NCI-H146 (cell line): ENCODE measurements at places on chromosomes 16 and 17.

GRCh38 chr17:75266316-75267152 lies 4.5 kb downstream of the MIF4GD start:
- DNase-seq, result no peak

DNA sequence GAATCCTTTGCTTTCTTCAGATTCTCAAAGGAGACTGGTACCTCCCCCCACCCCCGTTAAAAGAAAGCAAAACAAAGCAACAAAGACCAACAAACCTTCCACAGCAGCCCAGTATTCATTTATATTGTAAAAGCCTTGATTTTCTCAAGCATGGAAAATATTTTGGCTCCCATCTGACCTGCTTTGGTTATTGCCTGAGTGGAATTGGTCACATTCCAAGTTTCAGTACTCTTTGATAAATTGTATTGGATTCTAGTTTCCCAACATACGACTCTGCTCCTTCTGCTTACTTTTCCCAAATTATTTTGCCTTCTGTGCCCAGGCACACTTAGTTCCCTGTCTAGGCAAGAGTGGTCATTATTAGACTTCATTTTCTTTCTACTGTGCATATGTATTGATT lies 1.3 kb downstream of the ABCC11 start:
- no peak for DNase-seq

- no peak for DNase-seq
These were observed 388.1 kb downstream of the SHISA9 start for GRCh38 chr16:13289515-13289914.

DNA sequence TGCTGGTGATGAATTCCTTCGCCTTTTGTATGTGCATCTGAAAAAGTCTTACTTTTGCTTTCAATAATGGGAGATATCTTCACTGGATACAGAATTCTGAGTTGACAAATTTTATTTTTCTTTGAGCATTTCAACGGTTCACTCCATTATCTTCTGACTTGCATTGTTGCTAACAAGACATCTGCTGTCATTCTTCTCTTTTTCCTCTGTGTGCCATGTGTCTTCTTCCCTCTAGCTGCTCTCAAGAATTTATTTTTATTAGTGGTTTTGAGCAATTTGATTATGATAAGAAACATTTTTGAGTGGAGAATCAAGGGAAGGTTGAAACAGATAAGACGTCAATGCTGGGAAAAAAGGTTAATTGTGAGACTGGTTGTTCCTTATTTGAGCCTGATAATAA lies 471.8 kb downstream of the CDH13 start:
- DNase-seq, result no peak

- DNase-seq, result no peak
These were observed 58.7 kb downstream of the EFCAB5 start for GRCh38 chr17:30000001-30000754.

DNA sequence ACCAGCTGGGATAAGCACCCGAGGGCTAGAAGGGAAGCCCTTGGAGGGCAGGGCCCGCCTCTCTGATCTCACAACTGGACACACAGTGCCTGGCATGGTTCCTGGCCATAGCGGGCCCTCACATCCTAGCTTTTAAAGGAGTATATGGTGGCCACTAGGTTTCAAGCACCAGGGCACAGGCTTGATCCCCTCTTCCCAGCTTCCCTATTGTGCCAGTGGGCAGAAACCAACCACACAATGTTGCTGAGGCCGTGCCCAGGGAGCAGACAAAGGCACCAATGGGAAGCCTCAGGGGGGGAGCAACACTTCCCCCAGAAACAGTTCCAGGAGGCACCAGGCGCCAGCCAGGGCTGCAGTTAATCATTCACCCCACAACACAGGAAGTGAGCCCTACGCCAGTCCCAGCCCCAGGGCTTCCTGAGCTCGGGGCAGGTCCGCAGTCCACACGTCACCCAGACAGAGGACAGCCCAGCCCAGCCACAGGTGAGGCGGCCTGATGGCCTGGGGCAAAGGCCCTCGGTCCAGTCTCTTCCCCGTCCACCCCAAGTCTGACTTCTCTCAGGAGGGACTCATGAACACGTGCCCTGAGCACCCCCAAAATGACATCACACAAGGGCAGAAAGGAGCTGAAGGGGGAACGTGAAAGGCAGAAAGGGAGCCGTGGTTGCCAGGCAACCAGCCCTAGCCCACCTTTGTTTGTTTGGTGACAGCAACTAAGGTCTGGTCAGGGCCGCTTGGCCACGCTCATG lies 12.8 kb downstream of the SMIM5 start:
- DNase-seq, result no peak

GRCh38 chr17:59643159-59644140 lies 23.8 kb downstream of the CLTC start:
- no peak for DNase-seq

GRCh38 chr17:79280866-79281572 lies 206.4 kb downstream of the ENGASE start:
- DNase-seq, result no peak

- DNase-seq, result no peak
These were observed 1.1 kb downstream of the CACNB1 start for GRCh38 chr17:39196241-39196807.

- no peak for DNase-seq
These were observed 25.6 kb upstream of the USP7 start for GRCh38 chr16:8989099-8989878.

DNA sequence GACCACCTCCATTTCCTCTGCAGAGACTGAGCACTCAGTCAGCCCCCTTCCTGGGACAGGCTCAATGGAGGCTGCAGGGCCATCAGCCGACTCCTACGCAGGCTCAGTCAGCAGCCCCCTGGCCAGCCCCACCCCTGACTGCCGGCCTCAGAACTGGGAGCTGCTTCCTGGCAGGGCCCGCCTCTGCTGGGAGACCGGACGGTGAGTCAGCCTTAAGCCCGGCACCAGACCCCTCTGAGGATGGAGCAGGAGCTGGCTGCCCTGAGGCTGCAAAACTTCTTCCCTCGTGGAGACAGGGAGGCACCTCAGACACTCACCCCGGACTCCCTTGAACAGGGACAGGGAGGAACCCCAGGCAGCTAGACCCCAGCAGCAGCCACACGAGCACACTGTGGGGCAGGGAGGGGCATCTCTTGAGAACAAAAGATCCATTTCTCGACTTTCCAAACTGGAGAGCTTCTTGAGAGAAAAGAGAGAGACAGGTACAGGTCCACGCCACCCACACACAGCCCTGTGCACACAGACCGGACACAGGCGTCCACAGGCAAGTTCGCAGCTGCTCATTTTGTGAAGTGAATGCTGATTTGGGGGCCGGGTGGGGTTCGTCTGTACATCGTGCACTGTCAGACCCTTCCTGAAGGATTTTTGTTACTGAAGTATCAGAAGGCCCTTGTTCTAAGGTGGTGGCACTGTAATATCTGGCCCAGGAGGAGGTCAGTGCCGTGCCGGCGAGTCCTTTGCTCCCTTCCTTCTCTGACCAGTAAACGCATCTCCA lies 1.3 kb upstream of the TUBB3 start:
- peak; percentile 22 for DNase-seq

- no peak for DNase-seq
These were observed at the start of gene EMP2 for GRCh38 chr16:10579965-10580882. Gene EMP2, minus strand, starts transcription at chr16:10580598. Its CDS starts 32,981 bp downstream, at chr16:10547617.

DNA sequence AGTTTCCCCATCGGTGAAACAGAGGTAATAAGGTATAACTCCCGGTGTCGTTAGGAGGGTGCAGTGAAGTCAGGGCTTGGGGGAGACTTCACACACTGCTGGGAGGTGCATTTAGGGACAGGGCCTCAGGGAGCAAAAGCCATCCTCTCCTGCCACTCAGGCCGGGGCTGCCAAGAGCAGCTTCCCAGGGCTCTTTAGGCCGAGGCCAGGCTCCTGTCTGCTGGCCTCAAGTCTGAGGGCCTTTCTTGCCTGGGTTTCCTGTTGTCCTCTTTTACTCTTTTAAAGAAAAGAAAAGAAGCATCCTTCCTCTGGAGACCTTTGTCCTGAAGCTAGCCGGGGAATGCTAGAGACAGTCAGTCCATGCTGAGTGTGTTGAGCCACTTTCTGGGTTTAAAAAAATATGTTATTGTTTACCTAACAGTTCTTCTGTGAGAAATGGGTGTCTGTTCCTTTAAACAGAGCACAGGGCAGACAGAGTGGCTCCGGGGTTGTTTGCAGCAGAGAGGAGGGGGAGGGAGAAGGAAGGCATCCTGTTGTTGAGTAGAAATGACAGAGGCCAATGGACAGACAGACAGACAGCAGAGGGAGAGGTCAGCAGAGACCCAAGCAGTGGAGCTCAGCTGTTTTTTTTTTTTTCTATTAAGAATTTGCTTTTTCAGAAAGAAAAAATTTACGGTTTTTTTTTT lies 79.1 kb downstream of the C17orf67 start:
- DNase-seq, result no peak
